ENCODE measurements at places on chromosomes 1 and 21.

GRCh38 chr1:192232817-192233417 lies 74.7 kb downstream of the RGS18 start:
- no peak for DNase-seq

- no peak for DNase-seq
These were observed 93.4 kb downstream of the TGFBR3 start for GRCh38 chr1:91792489-91793071.

- DNase-seq, result no peak
These were observed 284.7 kb upstream of the BRINP3 start for GRCh38 chr1:190762325-190762724.

GRCh38 chr1:4344065-4344732 lies 310.2 kb upstream of the AJAP1 start:
- DNase-seq, result no peak

DNA sequence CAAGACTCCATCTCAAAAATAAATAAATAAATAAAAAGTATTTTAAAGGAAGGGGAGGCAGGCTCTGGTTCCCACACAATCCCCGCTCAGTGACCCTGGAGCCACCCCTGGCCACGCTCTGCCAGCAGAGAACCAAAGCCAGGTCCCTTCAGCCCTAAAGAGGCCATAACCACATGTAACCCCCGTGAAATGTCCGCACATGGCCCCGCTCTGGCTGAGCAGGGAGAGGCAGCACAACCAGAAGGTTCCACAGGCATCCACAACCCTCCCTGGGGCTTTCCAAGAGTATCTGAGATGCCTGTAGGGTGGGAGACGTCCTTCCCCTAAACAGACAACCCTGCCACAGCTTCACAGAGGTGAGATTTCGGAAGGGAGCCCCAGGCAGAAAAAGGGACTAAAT lies 1.4 kb upstream of the ARF1 start:
- no peak for DNase-seq

GRCh38 chr1:183926983-183927382 lies 110.5 kb downstream of the COLGALT2 start:
- no peak for DNase-seq

GRCh38 chr1:21836729-21837128 lies 24.7 kb downstream of the LDLRAD2 start:
- DNase-seq, result no peak

DNA sequence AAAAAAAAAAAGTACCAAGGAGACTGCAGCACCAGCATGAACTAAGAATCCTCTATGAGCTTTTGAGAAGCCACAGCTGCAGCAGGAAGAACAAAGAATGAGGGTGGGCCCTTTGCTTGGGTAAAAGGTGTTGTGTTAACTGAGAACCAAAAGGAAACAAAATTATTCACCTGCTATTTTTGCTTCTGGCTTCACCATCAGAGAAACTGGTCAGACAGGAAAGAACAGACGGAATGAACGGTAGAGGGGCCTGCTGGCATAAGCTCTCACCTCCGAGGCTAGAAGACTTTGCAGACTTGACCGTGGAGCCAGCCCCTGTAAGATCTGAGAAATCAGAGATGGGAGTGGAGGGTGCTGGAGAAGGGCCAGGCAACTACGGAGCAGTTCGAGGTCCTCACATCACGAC lies 27.6 kb downstream of the IL10RB start:
- DNase-seq, result no peak

DNA sequence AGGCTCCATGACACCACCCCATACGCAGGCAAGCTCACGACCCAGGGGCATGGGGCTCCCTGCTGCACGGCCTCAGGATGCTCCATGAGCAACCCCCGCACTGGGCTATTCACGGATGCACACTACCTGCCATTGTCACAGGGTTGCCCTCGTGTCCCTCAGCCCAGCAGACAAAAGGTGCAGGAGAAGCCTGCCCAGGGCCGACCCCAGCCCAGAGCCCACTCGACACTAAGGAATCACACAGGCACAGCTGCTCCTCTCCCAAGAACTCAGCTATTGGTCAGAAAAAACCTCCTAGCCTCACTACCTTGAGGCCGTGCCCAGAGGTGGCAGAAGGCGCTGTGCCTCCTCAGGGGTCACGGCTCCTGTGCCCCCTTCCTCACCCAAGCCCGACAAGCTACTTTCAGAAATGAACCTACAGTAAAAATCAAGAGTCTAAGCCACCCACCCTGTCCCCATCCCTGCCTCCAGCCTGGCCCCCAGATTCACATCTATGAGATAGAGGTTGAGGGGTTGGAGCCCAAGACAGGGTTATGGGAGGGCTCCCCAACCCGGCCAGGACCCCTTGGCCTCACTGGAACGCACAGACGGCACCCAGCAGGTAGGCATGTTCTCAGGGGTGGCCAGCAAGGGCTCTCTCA lies 6.4 kb upstream of the SPATC1L start:
- no peak for DNase-seq

- DNase-seq, result no peak
These were observed 44.8 kb downstream of the TMCC2 start for GRCh38 chr1:205272536-205272935.

GRCh38 chr1:177996957-177997356 lies 27.1 kb upstream of the SEC16B start:
- DNase-seq, result no peak

- no peak for DNase-seq
These were observed 107.2 kb downstream of the LHX9 start for GRCh38 chr1:198024336-198024735.

DNA sequence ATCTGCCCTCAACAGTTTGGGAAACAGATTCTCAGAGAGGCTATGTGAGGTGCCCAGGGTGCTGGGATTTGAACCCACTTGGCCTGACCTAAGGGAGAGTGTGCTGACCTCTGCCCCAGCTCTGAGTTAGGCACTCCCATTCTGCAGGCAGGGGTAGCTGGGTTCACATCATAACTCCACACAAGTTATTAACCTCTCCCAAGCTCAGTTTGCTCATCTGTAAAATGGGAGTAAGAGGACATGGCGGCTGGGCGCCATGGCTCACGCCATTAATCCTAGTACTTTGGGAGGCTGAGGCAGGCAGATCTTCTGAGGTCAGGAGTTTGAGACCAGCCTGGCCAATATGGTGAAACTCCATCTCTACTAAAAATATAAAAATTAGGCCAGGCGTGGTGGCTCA lies 8.9 kb upstream of the SLC25A33 start:
- DNase-seq, result no peak

DNA sequence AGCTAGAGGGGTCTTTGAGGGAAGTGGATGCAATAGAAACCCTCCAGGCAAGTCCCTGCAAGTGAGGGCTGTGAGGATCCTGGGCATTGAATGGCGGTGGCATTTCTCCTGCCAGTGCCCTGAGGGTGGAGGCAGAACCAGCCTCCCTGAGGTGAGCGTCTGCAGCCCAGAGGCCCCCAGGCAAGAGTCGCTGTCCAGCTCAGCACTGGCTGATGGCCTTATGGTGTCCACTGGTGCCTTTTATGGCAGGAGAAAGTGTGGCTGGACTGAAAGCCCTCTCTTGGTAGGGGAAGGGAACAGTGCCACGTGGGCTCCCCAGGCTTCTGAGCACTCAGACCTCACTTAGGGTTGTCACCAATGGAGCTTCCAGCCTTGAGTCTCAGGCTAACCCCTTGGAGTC lies 77.3 kb downstream of the SH3BGR start:
- no peak for DNase-seq

All from esophagus squamous epithelium (tissue), 5 donors.